Activated naive CD4-positive, alpha-beta T cell treated with anti-CD3 and anti-CD28 coated beads, Interleukin-2, amount 50 U/mL, for 72 hours (primary cell): ENCODE measurements at places on chromosomes 4 and X.
A peak's percentile ranks its signal among the peaks of the same experiment; 100 is the strongest.

GRCh38 chr4:62135565-62136156 is 935.5 kb downstream of the ADGRL3 start:
- DNase-seq: no peak

DNA sequence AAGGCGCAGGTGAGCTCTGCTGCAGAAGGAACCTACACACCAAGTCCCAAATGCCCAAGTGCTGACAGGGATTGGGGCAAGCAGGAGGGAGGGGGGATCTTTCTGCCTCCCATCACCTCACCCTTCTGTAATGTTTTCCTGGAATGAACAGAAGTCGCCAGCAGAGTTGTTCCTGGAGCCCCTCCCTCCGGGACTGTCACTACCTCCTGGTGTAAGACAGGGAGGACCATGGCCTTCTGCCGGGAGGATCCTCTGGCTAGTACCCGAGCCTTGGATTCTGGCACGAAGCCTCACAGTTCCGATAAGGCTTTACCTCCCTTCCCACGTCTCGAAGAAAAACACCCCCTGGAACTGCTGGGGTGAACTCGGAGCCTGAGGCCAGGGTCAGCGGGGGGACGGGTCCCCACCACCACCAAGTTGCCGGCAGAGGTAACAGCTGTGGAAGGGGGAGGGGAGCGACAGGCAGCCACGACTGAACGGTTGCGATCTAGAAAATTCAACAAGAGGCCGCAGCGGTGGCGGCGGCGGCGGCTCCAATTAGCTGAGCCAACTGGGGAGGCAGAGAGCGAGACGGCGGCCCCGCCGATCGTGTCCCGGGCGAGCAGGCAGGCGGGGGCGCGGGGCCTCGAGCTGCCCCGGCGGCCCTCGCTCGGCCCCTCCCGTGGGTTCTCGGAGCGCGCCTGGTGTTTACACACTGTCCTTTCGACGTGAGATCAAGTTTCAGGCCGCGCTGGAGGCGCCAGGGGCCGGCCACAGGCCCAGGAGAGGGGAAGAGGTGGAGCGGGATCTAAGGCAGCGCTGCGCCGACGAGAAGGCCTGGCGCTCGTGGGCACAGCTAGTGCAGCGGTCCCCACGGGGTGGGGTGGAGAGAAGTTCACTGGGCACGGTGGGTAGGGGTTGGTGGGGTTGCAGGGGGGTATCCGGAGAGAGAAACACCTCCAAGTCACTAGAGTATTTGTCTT is 53.7 kb upstream of the BCOR start:
- DNase-seq: no peak

GRCh38 chr4:4762909-4763821 is 96.3 kb upstream of the MSX1 start:
- DNase-seq: peak; percentile 48

DNA sequence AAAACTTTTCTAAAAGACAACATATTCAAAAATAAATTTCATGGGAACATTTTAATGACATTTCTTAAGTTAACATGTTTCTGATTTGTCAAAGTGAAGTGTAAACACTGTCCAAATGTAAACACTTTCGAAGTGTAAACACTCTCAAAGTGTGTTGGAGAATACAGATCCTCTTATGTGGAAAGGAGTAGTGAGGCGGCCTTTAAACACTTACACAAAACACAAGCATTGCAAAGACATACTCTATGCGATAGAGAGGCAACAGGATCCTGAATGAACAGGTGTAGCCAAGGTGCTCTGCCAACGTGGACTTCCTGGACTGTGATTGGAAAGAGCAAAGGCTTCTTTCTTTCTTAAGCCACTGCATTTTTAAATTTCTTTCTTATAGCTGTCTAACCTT is 62.7 kb upstream of the PGM2 start:
- no peak for DNase-seq

GRCh38 chr4:93876754-93877153 is 48.2 kb downstream of the ATOH1 start:
- DNase-seq: no peak

DNA sequence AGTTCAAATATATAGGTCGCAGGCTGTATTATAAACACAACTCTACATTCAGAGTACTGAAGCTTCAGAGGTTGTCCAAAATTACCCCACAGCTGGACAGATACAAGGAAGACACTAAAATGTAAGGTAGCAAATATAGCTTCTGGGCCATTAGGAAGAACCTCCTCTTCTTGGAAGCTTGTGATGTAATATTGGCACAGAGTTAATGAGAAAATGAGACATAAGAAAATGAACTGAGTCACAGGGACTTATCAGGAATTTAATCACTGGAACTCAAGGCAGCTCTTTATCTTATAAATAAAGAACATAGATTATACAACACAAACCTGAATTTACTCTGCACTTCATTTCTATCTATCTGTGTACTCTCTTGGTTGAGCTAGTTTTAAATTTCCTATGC is 344.7 kb downstream of the PCDH10 start:
- no peak for DNase-seq

- DNase-seq: no peak
These were observed 209.7 kb upstream of the PRPS2 start for GRCh38 chrX:12581546-12581945.

DNA sequence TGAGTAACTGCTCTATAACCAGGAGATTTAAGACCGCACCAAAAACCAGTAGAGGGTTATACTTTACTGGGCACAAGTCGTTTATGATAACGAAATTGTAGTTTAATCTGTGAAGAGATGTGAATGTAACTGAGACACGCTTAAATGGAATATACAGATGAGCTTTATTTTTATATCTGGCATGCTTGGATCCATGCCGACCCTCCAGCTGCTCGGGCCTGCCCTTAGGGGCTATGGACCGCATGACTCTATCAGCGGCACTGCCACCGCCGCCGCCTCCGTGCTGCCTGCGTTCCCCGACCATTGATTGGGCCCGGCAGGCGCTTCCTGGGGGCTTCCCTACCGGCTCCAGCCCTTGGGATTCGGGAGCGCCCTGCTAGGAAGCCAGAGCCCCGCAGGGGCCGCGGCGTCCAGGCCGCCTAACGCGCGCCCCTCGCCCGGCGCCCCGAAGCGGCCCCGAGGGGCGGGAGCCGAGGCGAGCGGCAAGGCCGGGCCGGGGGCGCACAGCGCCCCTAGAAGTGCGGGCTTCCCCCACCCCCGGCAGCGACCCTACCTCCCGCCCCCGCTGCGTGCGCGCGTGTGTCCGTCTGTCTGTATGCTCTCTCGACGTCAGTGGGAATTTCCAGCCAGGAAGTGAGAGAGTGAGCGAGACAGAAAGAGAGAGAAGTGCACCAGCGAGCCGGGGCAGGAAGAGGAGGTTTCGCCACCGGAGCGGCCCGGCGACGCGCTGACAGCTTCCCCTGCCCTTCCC is at the start of gene NFKB1:
Gene NFKB1 (plus strand): TSS at position 664 of the 751 bp plus-strand sequence. CDS start 24,160 bp downstream, outside the sequence.
- DNase-seq: peak; percentile 84

- DNase-seq: no peak
These were observed 973.1 kb upstream of the GRID2 start for GRCh38 chr4:91330555-91331137.

- peak; percentile 29 for DNase-seq
These were observed 9.3 kb downstream of the CETN2 start for GRCh38 chrX:152821145-152821765.

DNA sequence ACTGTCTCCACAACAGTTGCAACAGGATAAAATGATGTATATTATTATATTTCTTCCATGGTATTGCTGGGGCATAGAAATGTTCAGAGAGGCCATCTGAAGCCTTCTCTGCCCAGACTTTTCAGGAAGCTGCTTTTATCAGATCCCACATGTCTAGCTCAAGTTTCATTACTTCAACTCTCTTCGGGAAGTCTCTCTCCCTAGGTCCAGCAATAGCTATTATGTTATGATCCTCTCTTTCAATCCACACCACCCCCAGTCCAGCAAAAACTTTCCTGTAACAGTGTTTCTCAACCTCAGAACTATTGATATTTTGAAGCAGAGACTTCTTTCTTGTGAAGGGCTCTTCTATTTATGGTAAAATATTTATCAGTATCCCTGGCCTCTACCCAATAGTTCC is 44.9 kb downstream of the CXCL1 start:
- DNase-seq: no peak

- no peak for DNase-seq
These were observed 12.2 kb upstream of the FGF2 start for GRCh38 chr4:122814426-122814825.

- DNase-seq: no peak
These were observed 18.1 kb downstream of the CD40LG start for GRCh38 chrX:136666088-136666487.

DNA sequence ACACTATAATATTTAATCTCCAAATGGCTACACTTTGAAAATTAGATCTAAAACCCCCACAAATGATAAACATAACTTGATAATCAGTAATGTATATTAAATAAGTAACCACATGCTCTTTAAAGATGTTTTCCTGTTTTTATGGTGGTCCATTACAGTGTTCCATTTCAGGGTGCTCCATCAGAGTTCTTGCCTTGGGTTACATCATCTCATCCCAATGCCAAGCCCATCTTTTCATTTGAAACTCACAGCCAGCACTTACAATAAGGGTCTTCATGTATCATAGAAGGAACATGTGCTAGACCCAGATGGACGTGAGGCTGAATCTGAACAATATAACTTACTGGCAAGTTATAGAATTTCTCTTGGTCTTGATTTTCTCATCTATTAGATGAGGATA is 10.5 kb upstream of the PAQR3 start:
- DNase-seq: no peak
